ENCODE measurements at places on chromosomes 12 and 14. TPM values are rescaled to one million over a fixed set of nuclear protein-coding genes. Genes with fewer than 3 reads are reported as not detected.
A peak's percentile ranks its signal among the peaks of the same experiment; 100 is the strongest.

GRCh38 chr14:22231018-22231417 is 358.0 kb downstream of the DAD1 start:
- DNase-seq = no peak

DNA sequence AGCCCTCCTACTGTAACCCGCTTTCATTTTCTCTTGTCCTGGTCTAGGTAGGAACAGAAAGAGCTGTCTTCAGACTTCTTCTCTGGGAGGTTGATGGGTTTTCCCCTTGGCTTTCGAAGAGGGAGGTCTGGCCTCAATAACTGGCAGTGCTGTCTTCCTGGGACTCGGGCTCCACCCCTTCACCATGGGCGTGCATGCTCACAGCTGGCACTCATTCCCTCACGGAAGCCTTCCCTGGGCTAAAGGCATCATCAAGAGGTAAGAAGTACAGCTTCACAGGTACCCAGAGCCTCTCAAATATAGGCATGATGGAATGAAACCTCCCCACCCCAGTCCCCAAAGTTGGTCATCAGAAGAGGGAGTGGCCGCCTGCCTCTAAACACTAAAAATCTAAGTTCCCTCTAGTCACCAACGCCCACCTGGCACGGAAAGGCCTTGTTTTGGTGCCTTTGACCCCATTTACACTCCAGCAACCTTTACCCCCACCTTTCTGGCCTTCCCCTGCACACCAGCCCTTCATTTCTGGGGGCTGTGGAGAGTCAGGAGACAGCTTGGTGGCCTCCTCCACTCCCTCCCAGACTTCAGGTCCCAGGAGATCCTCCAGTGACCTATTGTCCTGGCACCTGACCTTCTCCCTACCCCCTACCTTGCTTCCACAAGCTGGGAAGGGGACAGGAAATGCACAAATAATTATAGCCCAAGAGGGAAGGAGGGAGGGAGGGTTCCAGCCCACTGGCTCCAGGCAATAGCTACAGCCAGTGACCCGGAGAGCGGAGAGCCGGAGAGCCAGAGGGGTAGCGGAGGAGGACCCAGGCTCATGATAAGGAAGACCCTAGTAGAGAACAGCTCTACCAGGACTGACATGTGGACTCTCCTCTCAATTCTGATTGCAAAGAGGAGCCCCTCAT is 2.8 kb downstream of the RAPGEF3 start:
- peak; percentile 88 for DNase-seq

GRCh38 chr12:41466802-41467201 is 278.7 kb downstream of the PDZRN4 start:
- DNase-seq = no peak

GRCh38 chr14:52494444-52494843 is 57.9 kb downstream of the TXNDC16 start:
- DNase-seq = no peak

The RPGRIP1 gene
- not detected for total RNA-seq

The NGDN gene
- 34.0 TPM for total RNA-seq
